Liver (tissue), 10 donors: ENCODE measurements at places on chromosomes 4 and X.

DNA sequence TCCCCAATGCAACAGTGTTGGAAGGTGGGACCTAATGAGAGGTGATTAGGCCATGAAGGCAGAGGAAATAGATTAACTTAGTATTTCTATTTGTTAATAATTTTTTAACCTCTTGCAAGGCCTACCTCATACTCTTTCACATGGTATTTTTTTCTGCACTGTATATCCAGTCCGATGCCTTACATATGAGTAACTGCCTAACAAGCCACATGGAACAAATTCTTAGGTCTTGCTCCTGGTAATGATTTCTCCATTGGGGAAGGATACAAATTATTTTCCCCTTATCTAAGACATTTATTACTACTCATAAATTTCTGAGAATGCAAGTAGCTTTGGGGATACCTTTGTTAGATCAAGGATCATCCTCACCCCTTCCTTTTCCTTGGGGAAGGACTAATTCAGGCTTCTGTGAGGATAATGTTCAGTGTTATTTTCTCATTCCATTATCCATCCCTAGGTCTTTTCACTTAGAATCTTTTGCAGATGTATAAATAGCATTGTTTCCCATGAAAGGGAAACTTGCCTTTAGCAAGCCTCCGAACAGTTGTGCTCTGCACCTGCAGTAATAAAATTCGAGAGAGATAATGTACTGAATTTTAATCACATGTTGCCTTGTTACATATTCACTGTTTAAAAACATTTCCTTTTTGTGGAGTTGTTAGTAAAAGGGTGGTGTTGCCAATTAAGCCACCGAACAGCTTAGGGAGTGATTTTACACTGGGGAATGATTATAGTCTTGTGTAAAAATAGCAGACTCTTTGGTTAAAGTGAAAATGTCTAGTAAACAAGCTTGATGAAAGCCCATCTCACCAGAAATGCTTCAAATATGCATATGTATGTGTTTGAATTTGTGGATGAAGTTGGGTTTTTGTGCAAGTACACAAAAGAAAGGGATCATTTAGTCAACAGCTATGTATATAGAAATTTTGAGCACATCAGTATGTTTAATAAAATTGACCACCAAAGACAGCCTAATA, 89.9 kb downstream of the CFAP299 start:
- DNase-seq: no peak

- no peak for DNase-seq
Observed at GRCh38 chr4:136864604-136865185, 667.6 kb downstream of the PCDH18 start.

DNA sequence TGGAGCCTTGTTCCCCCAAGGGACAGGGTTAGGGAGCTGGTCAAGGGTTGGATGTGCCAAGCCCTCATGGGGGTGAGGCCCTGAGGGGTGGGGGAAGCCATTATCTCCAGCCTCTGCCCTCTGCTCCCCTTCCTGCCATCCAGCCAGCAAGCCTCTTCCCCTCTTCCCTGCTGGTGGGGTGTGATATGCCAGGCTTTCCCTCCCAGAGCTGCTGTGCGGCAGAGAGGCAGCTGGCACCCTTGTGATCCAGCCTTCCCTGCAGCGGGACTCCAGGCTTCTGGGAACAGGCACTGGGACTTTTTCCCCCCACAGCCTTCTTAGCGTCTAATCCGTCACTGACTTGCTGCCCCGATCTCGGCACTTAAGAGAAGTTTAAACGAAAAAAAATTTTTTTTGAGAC, 6.3 kb downstream of the SSR4 start:
- no peak for DNase-seq

DNA sequence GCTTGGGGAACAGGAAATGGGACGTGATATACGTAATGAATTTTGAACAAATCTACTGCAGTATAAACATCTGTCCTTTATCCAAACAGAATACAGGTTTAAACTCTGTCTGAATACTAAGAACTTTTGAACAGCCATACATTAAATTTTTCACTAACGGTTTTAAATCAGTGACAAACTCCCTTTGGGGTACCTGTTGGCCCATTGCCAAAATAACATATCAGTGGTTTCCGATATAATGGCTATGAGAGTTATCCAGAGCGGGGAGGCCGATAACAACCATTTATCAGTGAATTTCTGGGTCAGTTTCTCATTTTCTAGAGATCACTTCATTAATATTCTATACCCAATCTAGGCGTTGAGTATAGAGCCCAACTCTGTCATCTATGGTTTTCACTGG, 5.2 kb downstream of the SPIN2A start:
- DNase-seq: no peak

DNA sequence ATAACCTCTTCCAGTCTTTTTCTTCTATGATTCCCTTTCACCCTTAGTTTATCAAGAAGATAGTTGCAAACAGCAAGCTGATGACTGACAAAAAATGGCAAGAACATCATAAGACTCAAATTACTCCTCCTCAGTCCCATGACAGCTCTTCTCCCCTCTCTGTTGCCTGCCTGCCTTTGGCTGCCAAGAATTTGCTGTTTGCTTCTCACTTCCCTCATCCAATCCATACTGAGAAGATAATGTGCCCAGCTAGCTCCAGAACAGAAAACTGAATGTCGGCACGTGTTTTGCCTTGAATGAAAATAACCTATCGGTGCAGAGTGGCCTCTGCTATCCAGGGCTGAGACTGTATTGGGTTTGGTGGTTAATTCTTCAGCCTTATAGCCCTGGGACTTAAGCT, 192.1 kb downstream of the PPARGC1A start:
- no peak for DNase-seq
